Vagina (tissue), 2 donors: ENCODE measurements at places on chromosomes 2 and 18. TPM values are rescaled to one million over a fixed set of nuclear protein-coding genes. Genes with fewer than 3 reads are reported as not detected.
A peak's percentile ranks its signal among the peaks of the same experiment; 100 is the strongest.

Gene AKAIN1
- not detected for total RNA-seq

Gene SMYD1
- total RNA-seq, result not detected

Gene SH2D6
- not detected for total RNA-seq

Gene DSC2
- total RNA-seq, result 108 TPM

Gene ANKRD62
- total RNA-seq, result 1.2 TPM

Gene FSIP2
- 1.2 TPM for total RNA-seq

Gene CCDC178
- 10.8 TPM for total RNA-seq

Gene ST8SIA5
- not detected for total RNA-seq

Gene CRACDL
- total RNA-seq, result 6.4 TPM

Gene ABCG5
- total RNA-seq, result not detected

GRCh38 chr2:175359710-175360109 lies 178.2 kb upstream of the ATP5MC3 start:
- no peak for DNase-seq

DNA sequence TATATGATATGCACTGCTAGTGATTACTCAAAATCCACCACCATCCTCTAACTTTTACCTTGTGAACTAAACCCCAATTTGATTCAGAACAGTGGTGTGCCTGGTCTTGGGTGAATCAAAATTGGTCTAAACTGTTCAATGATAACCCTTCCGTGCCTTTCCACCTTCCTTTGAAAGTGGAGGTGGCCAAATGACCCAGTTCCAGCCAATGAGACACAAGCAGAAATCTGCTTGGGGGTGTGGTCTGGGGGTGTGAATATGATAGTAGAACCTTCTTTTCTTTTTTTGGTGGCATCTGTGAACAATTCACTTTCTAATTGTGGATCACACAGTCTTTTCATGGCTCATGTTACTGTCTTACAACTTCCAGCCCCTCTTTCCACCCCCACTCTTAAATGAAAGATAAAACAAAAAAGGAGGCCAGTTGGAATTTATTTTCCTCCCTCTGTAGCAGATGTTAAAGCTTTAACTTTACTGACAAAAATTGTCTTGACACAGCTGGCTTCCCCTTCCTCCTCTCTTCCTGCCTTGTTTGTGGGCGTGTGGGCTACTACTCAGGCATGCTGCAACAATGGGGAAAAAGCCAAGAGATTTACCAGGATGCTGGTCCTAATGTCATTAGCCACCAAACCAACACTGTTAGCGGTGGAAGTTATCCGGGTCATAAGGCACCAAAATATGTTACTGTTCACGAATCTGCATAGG lies 58.8 kb upstream of the ANKRD44 start:
- DNase-seq, result no peak

DNA sequence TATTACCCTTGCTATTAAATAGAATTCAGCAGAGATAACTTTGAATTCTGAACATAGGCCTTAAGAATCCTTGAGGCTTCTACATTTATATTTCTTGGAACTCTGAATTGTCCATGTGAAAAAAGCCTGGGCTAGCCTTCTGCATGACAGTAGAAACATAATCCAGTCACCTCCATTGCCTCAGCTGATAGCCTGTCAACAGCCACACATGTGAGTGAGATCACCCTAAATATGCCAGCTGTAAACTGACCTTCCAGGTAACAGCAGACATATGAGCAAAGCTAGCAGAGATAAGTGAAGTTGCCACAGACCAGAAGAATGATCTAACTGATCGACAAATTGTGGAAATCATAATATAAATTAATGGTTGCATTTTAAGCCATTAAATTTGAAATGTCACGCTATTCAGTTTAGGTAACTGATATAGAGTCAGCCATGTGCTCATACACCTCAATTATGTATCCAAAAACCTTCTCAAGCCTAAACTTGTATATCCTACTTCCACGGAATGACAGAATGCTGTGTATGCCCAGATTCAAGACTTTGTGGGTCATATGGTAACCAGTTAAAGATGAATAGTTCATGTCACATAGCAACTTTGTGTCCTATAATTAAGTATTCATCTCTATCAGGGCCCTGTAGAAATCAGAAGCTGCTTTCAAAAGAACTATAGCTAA lies 48.1 kb upstream of the SETBP1 start:
- DNase-seq, result no peak

GRCh38 chr2:121231385-121232000 lies 53.5 kb downstream of the TFCP2L1 start:
- DNase-seq, result no peak

DNA sequence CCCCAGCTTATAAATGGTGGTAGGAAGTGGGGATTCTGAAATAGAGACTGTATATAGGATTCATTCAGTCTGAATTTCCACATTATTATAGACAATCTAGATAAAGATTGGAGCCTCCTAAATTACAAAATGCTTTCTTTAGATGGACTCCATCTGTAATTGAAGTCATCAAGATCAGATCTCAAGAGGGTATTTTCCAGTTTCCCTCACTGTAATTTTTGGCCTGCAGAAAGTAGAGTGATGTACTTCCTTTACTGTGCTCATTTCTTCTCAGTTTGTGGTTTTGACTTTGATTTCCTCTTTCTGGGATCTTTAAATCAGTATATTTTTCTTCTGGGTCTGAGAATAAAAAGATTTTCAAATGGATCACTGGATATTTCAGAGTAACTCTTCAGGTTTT lies 7.2 kb downstream of the BABAM2 start:
- no peak for DNase-seq

DNA sequence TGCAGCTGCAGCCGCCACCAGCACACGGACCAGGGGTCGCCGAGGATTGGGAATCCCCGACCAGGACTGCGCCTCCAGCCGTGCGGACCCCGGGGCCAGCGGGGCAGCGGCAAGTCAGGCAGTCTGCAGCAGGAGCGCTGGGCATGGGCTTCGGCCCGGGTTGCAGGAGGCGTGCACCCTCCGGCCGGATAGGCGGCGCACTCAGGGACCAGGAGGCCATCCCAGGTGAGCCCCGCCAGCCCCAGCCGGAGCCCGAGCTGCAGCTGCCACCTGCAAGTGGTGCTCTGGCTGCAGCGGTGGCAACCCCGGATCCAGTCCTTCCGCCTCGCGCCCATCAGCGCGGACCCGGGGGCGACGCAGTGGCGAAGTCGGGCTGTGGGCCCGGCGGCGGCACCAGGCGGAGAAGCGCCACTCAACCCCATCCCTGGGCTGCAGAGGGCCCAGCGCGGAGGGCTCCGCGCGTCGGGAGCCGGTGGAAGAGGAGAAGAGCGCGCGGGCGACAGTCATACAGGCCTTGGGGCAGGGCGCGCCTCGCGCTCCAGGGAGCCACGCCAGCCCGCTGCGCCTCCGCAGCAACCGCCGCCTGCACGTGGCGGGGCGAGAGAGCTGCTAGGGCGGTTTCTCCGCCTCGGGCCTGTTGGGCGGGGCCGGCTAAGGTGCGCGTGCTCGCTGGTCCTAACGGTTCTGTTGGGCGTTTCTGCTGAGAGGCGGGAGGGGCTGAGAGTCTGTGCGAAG lies 73.8 kb downstream of the RPIA start:
- no peak for DNase-seq

DNA sequence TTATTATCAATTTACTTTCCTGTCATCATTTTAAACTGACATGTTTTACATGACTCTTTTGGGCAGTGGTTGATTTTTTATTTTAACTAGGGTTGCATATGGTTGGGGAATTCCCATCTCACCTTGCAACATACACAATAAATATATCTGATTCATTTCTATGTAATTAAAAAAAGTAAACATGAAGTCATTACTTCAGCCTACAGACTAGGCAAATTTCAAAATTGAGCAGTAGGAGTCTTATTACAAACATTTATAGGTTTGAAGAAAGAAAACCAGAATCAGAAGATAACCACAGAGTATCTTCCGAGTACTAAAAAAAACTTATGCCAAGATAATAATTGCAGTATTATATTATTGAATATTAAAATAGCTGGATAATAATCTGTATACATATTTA lies 377.0 kb upstream of the VRK2 start:
- DNase-seq, result no peak

DNA sequence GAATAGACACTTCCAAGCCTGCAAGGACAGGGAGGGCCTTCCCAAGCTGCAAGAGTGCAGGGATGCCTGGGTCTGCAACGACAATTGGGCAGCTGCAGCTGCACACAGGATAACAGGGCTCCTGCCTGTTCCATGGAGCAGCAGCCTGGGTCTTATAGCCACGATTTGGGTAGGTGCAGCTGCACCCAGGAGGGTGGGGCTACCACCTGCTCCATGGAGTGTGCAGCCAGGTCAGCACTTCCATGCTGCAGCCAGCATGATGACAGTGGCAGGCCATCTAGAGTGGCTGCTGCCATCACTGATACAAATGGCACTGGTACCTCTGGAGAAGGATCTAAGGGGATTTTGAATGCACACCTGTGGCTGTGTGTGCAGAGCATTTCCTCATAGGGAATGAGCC lies 528.5 kb downstream of the DSC3 start:
- no peak for DNase-seq

DNA sequence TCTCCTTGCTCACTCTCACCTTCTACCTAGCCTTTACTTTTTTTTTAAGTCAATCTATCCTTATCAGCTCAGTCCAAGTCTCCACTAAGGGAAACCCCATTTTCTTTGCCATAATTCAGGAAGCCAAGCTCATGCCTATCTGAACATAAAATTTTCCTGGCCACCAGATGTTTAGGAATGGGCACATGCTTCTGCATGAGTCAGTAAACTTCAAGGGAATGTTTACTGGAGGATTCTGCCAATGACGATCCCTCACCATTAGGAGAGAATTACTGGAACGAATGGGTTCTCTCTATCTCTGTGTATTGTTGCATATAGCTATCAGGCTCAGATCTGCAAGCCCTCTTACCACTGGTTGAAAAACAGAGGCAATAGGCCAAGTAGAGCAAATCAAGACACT lies 731.7 kb upstream of the ZNF804A start:
- DNase-seq, result no peak

DNA sequence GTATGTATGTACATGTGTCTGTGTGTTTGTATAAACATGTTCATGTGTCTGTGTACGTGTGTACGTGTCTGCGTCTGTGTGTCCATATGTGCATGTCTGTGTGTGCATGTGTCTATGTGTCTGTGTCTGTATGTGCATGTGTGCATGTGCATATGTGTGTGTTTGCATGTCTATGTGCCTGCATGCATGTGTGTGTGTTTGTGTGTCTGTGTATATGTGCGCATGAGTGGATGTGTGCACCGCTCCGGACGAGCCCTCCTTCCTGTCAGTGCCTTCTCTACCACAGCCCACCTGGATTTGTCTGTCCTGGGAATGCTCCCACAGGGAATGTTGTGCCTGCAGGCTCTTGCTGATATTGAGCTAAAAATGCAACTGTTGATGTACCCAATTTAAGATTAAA lies 113.3 kb upstream of the EPC2 start:
- DNase-seq, result peak; percentile 61

DNA sequence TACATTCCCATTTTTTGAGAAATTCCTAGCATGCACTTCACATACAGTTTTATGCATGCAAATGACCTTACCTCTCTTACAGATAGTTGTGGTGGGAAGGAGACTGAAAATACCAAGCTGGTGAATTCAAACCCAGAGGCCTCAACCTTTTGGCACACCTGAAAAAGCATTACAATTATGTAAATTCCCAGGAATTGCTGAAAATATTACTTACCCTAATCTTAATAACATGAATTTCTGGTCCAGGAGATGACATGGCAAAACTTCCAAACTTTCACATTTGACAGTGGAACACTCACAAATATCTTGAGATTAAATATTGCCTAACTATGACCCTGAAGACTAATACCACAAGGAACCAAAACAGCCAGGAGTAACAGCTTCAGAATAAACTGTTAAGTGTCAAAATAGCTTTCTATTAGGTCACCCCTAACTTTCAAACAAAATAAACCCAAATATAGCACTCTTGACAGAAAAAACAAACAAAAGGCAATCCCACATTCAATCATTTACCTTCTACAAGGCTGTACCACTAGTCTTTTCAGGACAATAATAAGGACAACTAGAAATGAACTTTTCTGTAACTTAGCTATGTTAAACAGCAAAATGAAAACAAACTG lies 10.9 kb upstream of the PEX13 start:
- DNase-seq, result no peak

DNA sequence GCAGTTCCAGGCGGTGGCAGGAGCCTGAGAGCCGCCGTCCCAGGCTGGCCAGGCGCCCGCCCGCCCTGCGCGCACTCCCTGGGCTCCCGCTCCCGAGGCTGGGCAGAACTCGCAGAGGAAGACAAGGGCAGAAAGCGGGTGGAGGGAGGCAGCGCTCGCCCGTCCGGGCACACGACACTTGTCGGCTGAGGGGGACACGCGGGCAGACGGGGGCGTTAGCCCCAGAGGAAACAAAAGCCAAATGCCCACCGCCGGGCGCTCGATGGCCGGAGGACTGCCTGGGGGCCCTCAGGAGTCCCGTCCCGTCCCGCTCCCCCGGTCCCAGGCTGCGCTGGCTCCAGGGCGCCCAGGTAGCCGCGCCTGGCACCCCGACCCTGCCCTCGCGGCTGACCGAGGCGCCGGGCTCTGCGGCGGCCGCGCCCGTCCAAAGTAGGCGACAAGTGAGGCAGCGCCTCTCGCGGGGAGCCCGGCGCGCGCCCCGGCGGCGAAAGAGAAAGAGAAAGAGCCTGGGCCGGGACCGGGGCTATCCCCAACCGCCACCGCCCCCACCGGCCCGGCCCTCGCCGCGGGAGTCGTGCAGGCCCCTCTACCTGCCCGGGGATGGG lies 491 bp downstream of the L3MBTL4 start:
- no peak for DNase-seq

DNA sequence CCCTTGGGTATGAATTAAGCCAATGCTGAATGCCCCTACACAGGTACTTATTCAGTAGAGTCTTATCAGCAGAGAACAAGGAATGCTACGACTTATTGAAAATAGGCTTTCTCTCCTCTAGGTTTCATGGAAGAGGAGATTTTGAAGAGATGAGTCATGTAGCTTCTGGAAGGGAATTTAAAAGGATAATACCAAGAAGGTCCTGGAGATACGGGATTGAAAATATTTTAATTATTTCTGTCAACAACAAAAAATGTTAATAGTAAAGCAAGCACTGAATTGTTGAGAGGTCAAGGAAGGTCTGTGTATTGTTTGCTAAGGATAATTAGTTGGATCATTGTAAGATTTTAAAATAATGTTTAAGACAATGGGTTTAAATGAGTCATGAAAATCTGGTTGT lies 293.0 kb upstream of the SPHKAP start:
- DNase-seq, result no peak

GRCh38 chr2:78546843-78547242 lies 478.7 kb upstream of the REG3G start:
- DNase-seq, result no peak

- DNase-seq, result no peak
Measured at GRCh38 chr2:138919120-138919747, 139.0 kb upstream of the NXPH2 start.

DNA sequence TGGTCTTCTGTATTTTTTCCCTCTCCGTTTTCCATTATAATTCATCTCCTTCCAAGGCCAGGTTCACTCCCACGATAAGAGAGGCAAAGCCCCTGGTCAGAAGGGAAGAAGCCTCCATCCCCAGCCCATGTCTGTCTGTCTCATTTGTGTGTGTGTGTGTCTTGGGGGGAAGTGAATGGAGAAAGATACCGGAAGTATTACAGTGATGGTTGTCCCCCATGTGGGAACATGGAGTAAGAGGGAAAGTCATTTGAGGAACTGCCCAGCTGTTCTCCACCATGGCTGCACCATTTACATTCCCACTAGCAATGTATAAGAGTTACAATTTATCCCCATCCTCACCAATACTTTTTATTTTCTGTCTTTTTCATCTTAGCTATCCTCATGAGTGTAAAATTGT lies 113.6 kb upstream of the ATP8B1 start:
- no peak for DNase-seq
